ENCODE measurements at places on chromosomes 16 and 17. TPM values are rescaled to one million over a fixed set of nuclear protein-coding genes. Genes with fewer than 3 reads are reported as not detected.

DNA sequence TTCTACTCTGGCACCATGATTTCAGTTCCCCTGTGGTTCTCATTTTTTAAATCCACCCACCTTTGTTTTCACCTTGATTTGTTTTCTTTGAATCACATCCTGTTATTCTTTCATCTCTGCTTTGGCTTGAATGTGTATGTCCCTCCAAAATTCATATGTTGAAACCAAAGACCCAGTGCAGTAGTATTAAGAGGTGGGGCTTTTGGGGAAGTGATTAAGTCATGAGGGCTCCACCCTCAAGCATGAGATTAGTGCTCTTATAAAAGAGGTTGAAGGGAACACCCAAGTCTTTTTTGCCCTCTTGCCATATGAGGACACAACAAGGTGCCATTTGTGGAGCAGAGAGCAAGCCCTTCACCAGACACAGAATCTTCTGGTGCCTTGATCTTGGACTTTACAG, 382.3 kb downstream of the SLC39A11 start:
- DNase-seq: no peak

DNA sequence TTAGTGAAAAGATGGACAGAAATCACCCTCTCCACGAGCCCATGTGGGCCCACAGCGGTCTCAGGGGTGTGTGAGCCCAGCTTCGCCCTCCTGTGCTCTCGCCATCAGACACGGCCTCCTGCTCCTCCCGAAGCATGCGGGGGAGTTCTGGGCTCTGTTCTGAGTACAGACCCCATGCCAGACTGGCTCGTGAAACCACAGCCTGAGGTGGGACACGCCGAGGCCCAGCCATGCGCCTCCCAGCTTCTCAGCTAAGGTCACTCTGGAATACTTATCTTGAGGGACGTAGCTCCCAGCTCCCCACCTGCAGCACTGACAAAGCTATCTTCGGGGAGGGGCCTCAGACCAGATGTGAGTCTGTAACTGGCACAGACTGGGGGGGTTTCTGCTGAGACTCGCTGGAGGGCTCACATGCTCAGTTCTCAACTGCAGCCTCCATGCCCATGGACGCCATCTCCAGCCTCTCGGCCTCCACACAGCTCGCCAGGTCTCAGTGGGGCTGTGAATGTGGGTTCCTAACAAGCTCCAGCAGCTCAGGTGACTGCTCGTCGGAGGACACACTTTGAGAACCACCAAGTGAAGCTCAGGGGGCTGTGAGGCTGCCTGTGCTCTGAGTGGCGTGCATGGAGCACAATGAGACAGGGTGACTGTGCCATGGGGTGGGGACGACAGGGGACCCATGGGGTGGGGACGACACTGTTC, 95.2 kb downstream of the ZNF778 start:
- DNase-seq: no peak

GRCh38 chr17:39195568-39196160, 1.8 kb downstream of the CACNB1 start:
- no peak for DNase-seq

NPW gene
- 6.0 TPM for polyA plus RNA-seq
